ENCODE measurements at places on chromosomes 4 and X.

DNA sequence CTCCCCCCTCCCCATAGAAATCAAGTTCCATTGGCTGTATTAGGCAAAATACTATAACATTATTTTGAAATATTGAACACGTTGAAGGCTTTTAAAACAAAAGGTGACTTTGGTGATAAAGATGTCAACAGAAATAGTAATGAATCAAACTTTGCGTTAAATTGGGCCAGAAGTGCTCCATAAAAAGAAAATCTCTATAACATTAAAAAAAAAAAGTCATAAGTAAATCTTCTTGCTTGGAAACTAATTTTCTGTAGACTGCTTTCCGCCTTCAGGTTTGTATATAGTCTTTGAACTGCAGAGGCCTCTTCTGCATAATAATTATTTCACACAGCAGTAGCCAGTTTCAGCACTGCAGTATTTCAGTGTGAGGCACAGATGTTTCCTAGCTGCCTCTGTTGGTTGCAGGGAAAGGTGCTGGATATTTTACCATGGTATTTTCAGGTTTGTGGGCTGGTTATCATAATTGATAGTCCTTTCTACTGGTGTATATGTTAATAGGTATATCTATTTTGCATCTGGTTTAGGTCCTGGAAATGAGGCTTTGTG lies 158.9 kb downstream of the KDM6A start:
- DNase-seq, result no peak

GRCh38 chr4:125749354-125749753 lies 434.6 kb downstream of the FAT4 start:
- no peak for DNase-seq

- DNase-seq, result no peak
These were observed 34.9 kb upstream of the CITED1 start for GRCh38 chrX:72340626-72341025.

GRCh38 chr4:186587416-186588018 lies 32.1 kb upstream of the MTNR1A start:
- DNase-seq, result no peak

DNA sequence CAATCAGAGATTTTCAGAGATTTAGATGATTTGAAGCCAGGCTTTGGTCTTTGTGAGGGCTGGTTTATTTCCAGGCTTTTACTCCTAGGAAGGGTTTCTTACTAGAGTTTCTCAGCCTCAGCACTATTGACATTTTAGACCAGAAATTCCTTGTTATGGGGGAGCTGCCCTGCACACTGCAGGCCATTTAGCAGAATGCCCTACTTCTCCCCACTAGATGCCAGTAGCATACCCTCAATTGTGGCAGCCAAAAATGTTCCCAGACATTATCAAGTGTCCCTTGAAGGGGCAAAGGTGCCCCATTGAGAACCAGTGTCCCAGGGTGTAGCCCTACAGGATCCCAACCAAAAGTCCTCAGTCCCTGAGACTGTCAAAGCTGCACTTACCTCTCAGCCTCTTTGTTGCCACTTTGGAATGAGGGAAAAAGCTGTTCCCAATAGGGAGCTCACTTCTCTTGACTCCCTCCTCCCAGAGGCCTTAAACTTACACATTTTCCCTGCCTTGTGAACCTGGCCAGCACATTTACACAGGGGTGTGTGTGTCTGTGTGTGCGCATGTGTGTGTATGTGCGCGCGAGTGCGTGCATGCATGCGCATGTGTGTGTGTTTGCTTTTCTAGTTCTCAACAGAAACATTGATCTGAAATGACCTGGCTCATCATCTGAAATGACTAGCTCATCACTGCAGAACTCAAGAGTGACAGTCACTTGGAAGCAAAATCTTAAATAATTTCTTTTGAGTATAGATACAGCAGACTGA lies 231.4 kb downstream of the QDPR start:
- no peak for DNase-seq

Measured in gastrocnemius medialis (tissue), 4 donors.